Cortex of kidney (tissue), 1 donor: ENCODE measurements at places on chromosomes 6 and 20.

DNA sequence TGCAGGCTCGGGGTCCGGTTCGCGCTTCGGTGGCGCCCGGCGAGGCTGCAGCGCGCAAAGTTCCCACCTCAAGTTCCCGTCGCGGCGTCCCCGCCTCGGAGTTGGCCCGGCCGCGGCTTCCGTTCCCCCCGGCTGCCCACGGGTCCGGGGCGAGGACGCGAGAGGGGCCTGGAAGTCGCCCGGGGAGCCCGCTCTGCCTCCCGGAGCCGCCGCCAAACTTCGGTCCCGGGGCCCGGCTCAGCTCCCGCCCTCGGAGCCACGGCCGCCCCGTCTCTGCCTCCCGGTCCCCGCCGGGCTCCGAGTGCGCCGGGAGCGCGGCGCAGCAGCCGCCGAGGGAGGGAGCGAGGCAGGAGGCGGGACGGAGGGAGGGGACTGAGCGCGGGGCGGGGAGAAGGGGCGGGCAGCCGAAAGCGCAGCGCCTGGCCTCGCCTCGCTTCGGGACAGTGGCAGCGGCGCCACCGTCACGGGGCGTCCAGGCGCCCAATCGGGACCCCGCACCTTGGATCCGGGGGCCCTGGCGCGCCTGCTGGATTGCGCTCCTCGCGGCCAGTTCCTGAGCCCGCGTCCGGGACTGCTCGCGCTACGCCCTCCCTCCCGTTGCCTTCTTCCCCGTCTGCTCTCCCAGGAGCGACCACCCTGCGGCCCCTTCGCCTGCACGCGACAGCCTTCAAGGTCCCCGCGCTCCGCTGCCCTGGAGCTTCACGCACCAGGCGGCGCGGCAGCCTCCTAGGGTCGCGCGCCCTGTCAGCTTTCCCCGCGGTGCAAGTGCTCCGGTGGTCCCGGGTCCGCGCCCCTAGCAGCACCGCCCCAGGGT, at the start of gene KCNG1:
KCNG1 (minus strand) TSS at position 305 of the 814 bp plus-strand sequence. CDS start 12,769 bp downstream, outside the sequence.
- no peak for DNase-seq

DNA sequence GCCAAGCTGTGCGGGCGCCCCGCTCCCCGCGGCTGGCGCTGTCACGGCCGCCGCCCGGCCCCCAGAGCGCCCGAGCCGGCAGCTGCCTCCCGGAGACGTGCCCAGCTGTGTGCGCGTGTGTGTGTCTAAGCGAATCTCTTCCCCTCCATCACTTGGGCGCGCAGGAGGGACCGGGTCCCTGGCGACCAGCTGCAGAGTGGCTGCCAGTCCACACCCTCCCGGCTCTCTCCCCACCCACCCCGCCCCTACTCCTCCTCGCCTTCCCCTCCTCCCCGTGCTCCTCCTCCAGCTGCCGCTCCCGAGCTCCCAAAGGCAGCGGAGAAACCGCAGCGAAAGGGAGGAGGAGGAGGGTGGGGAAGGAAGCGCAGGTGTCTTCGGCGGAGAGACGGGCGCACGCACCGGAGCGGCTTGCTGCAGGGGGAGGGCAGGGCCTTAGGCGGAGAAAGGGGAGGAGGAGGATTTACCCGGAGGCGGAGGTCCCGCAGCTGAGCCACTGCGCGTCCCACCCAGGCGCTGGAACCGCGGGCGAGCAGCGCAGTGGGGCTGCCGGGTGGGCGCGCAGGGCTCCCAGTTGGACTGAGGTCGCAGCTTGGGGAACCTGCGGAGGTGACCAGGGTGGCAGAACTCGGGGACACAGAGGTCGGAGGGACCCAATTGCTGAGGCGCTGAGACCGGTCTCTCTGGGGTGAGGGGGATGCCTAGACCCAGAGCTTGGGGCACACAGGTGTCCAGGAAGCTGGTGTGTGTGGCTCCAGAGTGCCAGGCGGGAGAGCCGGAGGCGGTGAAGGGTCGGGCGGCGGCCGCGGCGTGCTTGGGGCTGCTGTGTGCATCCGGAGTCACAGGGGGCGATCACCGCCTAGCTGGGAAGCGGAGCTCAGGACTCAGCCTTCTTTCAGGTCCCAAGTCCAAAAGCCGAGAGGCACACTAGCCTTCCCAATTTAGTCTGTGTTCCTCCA, at the start of gene HS3ST5:
HS3ST5 (minus strand) TSS at position 198 of the 956 bp plus-strand sequence. CDS start 280,178 bp downstream, outside the sequence.
- DNase-seq: no peak

DNA sequence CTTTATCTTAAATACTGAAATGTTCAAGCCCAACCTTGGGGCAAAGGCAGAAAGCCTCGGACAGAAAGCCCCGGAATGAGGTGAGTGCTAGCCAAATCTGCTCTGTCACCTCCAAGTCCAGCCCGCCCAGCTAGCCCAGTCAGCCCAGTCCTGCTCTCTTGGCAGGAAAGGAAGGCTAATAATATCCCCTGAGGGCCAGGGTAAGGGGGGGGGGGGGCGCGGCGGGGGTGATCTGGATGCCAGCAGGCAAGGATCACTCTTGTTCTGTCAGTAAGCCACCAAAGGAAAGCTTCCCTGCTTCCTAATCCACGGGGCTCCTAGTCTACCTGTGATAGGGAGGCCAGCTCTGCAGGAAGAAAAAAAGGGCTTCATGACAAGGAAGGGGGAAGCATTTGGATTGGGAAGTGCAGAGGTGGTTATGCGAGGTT, 1.1 kb downstream of the NDRG3 start:
- no peak for DNase-seq

GRCh38 chr20:34001378-34001777, 7.7 kb downstream of the RALY start:
- DNase-seq: no peak

DNA sequence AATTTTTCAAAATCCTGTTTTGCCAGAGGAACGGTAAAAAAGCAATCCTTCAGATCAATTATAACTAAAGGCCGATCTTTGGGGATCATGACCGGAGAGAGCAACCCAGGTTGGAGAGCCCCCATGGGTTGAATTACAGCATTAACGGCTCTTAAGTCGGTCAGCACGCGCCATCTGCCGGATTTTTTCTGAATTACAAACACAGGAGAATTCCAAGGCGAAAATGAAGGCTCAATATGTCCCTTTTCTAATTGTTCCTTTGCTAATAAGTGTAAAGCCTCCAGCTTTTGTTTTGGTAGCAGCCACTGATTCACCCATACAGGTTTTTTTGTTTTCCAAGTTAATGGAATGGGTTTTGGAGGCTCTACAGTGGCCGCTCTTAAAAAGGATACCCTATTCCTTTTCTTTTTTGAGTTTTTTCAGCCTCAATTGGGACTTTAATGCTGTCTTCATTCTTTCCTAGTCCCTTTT, 16.9 kb upstream of the PTCRA start:
- no peak for DNase-seq

- no peak for DNase-seq
Observed at GRCh38 chr6:89458704-89459103, 25.8 kb downstream of the ANKRD6 start.

- no peak for DNase-seq
Observed at GRCh38 chr20:63979557-63980316, at the start of gene SAMD10. SAMD10 (minus strand) TSS chr20:63979642; CDS start chr20:63979467, 175 bp downstream.

GRCh38 chr20:35088231-35089145, 4.1 kb downstream of the TRPC4AP start:
- no peak for DNase-seq

DNA sequence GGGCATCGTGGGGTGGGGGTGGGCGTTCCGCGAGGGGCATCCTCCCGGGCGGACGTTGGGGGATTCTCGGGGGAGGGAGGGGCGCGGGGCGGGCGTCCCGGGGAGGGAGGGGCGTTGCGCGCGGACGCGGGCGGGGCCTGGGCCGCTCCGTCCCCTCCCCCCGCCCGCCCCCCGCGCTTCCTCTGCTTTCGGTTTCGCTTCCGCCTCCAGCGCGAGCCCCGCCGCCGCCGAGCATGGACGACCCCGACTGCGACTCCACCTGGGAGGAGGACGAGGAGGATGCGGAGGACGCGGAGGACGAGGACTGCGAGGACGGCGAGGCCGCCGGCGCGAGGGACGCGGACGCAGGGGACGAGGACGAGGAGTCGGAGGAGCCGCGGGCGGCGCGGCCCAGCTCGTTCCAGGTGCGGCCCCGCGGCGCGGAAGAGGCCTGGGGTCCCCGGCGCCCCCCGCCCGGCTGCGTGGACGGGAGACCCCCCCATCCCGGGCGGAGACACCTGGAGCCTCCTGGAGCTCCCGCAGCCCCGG, at the start of gene OGFR:
OGFR (plus strand) TSS at position 209 of the 528 bp plus-strand sequence; CDS start at position 234, 25 bp downstream.
- no peak for DNase-seq

- DNase-seq: no peak
Observed at GRCh38 chr6:1065986-1066385, 245.9 kb upstream of the FOXQ1 start.

GRCh38 chr6:141467881-141468280, 664.8 kb upstream of the GJE1 start:
- no peak for DNase-seq

- DNase-seq: no peak
Observed at GRCh38 chr20:53195876-53196610, 223.9 kb downstream of the TSHZ2 start.

DNA sequence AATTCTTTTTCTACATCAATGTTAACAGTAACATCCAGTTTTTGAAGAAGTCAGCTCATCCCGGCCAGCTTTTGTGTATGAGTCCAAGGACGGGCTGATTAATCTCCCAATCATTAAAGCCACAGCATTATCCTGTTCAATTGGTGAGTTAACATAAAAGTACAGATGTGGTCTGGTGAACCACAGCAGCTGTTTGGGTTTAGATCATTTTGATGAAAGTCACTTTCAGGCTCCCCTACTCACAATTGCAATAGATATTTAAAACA, 69.0 kb upstream of the NFATC2 start:
- DNase-seq: no peak
